ENCODE measurements at places on chromosomes 3 and 15.

GRCh38 chr3:47872916-47873315 lies 70.0 kb downstream of the DHX30 start:
- DNase-seq = no peak

DNA sequence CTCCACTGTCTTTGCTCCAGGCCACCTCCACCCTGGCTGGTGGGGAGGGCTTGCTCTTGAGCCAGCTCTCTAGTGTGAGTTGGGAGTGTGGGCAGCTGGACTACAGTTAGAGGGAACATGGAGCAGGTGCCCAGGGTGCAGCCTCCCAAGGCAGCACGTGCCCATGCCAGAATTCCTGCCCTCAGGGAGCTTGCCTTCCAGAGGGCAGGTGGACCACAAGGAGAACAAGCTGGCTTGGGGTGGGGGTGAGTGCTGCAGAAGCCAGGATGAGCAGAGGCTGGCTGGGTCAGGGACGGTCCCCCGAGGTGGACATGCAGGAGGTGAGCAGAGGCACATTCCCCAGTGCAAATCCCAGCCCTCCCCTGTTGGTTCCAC lies 89.5 kb downstream of the VGLL4 start:
- no peak for DNase-seq

DNA sequence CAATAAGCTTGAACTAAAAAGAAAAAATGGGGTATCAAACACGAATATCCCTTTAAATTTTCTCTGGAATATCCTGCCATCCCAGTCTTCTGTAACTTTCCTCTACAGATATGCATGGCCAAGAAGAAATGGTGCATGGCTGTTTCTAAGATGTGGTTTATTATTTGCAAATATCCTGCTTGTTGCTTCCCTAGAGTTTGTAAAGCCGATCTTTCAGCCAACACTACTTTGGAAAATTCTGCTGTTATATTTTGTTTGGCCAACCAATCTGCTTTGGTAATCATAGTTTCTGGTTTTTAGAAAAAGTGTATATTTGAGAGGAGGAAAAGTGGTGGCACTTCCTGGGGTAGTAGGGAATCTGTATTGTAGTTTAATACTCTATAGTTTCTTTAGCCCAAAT lies 13.9 kb downstream of the PHLDB2 start:
- DNase-seq = no peak

GRCh38 chr15:92365906-92366305 lies 27.8 kb upstream of the ST8SIA2 start:
- DNase-seq = no peak

DNA sequence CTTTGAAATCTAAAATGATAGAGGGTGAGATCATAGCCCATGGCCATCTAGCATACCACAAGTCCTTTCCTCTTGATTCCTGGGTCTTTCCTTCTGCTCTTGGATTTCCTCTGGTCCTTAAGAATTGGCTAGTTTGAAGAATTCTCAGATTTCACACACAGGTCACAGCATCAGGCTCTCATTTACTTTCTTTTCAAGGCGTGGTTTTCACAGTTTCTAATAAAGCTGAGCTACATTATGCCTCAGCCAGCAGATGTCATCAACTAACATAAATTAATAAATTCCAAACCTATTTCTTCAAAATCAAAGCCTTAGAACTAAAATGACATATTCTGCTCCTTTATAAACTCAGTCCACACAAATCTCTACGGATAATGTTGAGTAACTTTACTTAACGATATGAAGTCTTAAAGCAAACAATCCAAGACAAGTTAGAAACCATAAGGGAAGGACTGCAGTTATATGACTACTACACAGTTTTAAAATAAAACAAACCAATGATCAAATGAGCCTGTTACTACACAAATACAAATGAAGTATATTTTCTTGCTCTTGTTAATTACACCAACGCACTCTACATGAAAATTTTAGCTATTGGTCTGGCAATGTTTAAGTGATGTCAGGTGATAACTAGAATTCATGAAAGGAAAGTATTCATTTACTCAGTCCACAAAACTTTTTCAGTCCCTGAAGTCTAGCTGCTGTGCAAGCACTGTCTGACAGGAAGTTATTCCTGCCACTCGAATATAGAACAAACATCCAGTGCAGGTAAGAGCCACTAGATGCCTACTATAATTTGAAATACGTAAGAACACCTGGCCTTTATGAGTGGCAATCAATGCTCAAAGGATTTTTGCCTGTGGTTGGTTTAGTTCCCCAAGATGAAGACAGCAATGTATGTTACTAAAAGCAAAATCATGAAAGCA lies 9.2 kb downstream of the CCDC14 start:
- peak; percentile 12 for DNase-seq

- DNase-seq = no peak
Observed at GRCh38 chr3:55189359-55189801, 261.5 kb upstream of the LRTM1 start.

DNA sequence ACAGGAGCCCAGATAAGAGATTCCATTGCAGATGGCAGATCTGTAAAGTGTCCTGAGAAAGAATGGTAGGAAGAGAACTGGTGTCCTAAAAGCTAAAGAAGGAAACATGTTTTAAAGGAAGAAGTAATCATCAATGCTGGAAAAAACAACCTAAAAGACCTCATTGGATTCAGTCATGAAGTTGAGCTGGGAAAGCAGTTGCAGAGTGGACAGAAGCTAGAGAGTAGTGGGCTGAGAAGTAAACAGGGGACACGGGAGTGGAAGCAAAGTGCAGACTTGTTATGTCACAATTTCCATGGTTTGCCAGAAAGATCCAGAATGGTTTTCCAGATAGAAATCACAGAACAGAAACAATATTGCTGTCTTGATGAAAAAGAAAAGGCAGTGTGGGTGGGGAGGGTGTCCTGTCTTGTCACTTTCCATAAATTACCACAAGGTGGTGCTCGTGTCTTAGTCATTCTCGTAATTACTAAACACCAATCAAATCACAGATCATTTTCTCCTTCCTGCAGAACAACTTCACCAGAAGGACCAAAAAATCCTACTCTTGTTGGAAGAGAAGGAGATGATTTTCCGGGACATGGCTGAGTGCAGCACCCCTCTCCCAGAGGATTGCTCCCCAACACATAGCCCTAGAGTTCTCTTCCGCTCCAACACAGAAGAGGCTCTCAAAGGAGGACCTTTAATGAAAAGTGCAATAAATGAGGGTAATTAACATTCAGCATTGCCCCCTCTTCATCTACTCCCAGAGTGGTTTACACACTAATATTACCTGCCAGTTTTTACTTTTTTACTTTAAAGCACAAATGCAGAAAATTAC lies 64.5 kb downstream of the KLHL25 start:
- DNase-seq = peak; percentile 32

- no peak for DNase-seq
Observed at GRCh38 chr3:99126316-99126715, 224.8 kb upstream of the DCBLD2 start.

- no peak for DNase-seq
Observed at GRCh38 chr15:66022163-66022525, 152.9 kb downstream of the RAB11A start.

GRCh38 chr3:125098611-125099291 lies 43.0 kb upstream of the HEG1 start:
- DNase-seq = no peak

DNA sequence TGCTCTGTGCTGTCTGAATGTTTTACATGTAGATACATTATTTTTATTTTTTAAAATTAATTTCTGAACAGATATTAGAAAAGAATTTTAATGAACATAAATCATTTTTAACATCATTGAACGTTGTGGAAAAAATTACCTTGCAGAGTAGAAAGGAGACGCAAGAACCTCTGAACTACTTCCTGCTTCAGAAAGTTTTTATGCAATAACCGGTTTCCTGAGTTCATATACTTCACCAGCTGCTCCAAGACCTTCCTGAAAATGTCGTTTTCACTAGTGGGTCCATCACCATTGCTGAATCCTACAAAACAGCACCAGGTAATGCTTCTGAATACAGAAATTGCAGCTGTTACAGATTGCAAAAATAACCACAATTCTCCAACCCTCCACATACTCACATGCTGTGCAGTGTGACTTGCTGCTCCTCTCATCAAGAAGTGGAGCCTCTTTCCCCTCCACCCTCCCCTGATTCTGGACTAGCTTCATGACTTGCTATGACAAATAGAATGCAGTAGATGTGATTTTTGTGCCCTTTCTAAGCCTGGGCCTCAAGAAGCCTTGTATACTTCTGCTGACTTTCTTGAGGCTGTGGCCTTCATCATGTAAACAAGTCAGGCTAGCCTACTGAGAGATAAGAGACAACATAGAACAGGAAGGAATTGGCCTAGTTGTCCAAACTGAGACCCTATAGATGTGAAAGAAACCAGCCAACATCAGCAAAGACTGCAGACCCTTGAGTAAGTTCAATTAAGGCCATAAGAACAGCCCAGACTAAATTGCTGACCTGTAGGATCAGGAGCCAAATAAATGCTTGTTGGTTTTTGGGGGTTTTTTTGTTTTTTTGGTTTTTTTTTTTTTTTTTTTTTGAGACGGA lies 80.4 kb downstream of the TRANK1 start:
- DNase-seq = no peak

- no peak for DNase-seq
Observed at GRCh38 chr3:192958219-192958872, 40.7 kb upstream of the MB21D2 start.

DNA sequence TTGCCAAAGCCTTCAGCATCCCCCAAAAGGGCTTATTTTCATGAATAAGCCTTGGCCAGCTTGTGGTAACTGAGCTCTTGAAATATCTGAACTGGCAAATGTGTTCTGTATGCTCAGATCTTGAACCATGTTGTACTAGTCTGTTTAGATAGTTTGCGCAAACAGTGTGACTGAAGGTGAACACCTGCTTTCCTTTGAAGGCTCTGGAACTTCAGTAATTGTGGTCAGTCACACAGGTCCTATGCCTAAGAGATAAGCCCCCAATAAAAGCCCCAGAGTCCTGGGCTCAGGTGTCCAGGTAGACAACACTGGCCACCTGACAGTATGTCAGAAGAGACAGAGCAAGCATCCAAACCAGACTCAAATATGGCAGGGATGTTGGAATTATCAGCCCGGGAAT lies 5.4 kb downstream of the TUBGCP5 start:
- DNase-seq = no peak

DNA sequence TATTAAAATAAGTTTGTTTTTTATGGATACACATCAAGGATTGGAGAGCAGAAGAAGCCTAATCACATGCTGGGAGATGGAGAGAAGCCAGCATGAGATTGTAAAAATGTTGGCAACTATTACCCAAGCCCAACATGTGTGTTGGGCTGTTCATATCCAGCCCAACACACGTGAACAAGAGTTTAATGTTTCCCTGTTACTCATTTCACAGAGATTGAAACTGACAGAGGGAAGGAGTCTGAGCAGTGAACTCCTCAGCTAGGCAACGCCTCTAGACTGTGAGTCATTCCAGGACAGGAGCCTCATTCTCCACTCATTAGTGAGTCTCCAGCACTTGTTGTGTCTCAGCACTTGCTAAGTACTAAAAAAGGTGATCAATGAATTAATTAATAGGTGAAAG lies 43.2 kb upstream of the CMSS1 start:
- no peak for DNase-seq

GRCh38 chr3:17798000-17798399 lies 55.6 kb upstream of the TBC1D5 start:
- DNase-seq = no peak

DNA sequence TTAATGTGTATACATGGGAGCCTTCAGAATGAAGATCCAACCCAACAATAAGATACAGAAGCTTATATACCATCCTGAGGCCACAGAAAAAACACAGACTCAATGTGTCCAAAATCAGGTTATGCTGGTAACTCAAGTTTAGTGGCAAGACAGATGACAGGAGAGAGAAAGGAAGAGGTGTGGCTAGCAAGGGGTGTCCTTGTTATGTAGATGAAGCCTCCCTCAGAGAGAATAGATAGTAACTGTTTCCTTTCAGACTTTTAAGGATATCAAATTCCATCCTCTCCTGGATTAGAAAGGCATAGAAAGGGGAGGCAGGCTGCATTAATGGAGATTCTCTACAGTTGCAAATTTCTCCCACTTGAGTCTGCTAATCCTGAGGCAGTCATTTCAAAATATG lies 447.4 kb downstream of the GABRB3 start:
- no peak for DNase-seq
